ENCODE measurements at places on chromosomes 3 and 15.

DNA sequence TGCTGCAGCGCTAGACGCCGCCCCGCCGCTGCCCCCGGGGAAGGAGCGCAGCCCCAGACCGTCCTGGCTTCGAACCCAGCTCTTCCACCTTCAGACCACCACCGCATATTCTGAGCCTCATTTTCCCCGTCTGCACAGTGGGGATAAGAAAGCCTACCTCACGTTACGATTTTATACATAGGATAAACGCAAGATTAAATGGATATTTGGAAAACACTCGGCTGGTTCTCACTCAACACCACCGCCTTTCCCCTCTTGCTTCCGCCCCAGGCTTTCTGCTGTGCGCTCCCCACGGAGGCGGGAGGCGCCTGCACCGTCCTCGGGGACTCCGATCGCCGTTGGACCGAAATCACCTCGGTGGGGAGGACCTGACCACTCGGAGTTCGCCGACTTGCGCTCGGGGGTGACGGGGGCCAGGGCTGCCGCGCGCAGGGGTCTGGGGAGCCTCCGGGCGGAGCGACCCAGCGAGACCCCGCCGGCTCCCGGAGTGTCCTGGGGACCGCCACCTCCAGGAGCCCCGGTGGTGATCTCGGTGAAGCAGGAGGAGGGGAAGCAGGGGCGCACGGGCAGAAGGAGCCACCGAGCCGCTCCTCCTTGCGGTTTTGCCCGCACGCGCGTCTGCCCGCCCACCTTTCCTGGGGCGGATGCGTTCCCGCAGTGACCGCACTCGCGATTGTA, 4.0 kb downstream of the FBXL22 start:
- H3K4me1 ChIP-seq: peaks cover 59% of the 10 kb centered on the region
- peak; percentile 61 for DNase-seq
- H3K27me3 ChIP-seq: no peaks in the 10 kb centered on the region
- peak overlapping the region; percentile 68 for H3K4me3 ChIP-seq
- no peak overlapping the region for H3K27ac ChIP-seq

GRCh38 chr15:73273181-73274002, 95.4 kb downstream of the HCN4 start:
- no peaks in the 10 kb centered on the region for H3K27me3 ChIP-seq
- no peak overlapping the region for H3K4me3 ChIP-seq
- no peak overlapping the region for H3K27ac ChIP-seq
- no peaks in the 10 kb centered on the region for H3K4me1 ChIP-seq

DNA sequence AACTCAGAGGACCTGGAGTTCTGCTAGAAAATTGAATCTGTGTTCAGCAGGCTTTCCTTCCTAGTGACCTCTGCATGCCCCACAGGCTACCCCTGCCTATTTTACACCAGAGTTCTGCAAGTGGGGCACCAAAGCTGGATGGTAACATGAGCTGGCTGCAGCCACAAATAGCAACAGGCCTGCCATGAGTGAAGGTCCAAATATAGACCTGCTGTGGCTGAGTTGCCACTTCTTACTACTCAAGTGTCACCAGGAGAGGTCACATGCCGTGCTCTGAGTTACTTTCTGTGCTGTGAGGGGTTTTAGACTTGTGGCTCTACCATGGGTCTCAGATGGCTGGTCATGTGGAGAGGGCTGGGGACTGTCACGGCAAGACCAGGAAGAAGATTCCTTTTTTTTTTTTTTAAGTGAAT, at the start of gene FSD2:
TSS of gene FSD2 (minus strand) at position 76 of the 413 bp plus-strand sequence. CDS start 18,679 bp downstream, outside the sequence.
- H3K4me3 ChIP-seq: no peak within 1 kb of the TSS
- H3K36me3 ChIP-seq: no peaks in the 10 kb centered on the region
- no peak within 1 kb of the TSS for H3K27ac ChIP-seq
- peak; percentile 17 for DNase-seq

- H3K27me3 ChIP-seq: no peaks in the 10 kb centered on the region
- H3K27ac ChIP-seq: no peak overlapping the region
- no peaks in the 10 kb centered on the region for H3K36me3 ChIP-seq
- H3K4me1 ChIP-seq: peaks cover 9% of the 10 kb centered on the region
- H3K4me3 ChIP-seq: no peak overlapping the region
These were observed 647.1 kb upstream of the KCNMB2 start for GRCh38 chr3:177889161-177889560.

GRCh38 chr3:188152660-188153436, 1.1 kb upstream of the LPP start:
- no peaks in the 10 kb centered on the region for H3K36me3 ChIP-seq
- peak; percentile 56 for DNase-seq
- peaks cover 26% of the 10 kb centered on the region for H3K4me1 ChIP-seq
- H3K27ac ChIP-seq: peak overlapping the region; percentile 76

GRCh38 chr15:78358102-78358870, 18.1 kb downstream of the CRABP1 start:
- no peak overlapping the region for H3K27ac ChIP-seq
- H3K4me3 ChIP-seq: no peak overlapping the region
- peaks cover 10% of the 10 kb centered on the region for H3K4me1 ChIP-seq
- no peaks in the 10 kb centered on the region for H3K36me3 ChIP-seq
- no peaks in the 10 kb centered on the region for H3K27me3 ChIP-seq
- DNase-seq: no peak

DNA sequence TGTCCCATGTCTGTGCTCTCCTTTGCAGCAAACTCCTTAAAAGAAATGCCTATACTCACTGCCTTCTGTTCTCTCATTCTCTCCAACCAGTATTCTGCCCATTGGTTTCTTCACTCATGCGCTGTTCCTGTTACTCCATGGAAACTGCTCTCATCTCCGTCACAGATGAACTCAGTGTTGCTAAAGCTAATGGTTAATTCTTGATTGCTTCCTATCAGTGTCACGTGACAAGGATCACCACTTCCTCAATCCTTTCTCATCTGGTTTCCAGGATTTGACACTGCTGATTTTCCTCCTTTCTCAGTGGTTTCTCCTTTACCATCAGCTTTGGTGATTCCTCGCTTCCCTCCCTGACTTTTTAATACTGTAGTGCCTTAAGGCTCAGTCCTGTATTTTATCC, 2.6 kb downstream of the DPH3 start:
- H3K27me3 ChIP-seq: no peaks in the 10 kb centered on the region
- peaks cover 4% of the 10 kb centered on the region for H3K36me3 ChIP-seq
- H3K4me3 ChIP-seq: no peak overlapping the region
- no peak overlapping the region for H3K27ac ChIP-seq

DNA sequence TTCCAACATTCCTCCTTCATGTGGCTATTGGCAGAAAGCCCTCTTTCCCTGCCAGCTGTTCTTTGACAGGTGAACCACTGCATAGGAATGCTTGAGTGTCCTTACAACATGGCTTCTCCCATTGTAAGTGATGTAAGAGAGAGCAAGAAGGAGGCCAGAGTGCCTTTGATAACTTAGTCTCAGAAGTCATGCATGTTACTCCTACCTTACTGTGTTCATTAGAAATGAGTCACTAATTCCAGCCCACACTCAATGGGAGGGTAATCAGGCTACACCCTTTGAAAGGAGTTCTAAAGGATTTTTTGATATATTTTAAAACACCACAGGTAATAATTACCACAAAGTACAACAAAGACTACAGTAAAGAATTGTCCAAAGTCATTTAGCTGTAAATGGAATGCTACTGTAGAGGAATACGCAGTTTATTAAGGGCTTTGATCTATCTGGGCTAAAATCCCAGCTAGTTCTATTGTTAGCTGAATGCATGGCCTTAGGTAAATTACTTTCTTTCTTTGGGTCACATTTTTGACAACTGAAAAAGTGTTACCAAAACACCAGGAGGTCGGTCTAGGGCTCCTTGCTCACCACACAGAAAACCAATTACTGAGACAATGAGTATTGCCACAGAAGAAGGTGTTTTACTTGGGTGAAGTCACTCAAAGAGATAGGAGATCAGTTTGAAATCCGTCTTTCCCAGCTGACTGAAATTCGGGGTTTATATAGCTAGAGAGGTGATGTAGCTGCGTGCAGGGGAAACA, 154.9 kb downstream of the GRM7 start:
- DNase-seq: no peak
- no peaks in the 10 kb centered on the region for H3K4me1 ChIP-seq
- H3K36me3 ChIP-seq: no peaks in the 10 kb centered on the region
- H3K27me3 ChIP-seq: no peaks in the 10 kb centered on the region
- no peak overlapping the region for H3K27ac ChIP-seq

DNA sequence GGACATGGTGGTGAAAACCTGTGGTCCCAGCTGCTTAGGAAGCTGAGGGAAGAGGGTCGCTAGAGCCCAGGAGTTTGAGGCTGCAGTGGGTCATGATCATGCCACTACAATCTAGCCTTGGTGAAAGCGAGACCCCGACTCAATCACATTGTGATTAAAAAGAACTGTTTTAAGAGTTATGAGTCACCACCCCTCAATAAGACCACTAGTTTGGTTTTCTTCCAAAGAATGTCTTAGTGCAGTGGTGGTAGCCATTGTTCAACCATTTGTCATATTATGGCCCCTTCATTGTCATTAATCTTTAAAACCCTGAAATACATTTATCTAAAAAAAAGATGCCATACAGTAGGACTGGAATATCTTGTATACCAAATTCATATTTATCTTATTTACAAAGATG, 48.8 kb downstream of the BLM start:
- H3K4me3 ChIP-seq: no peak overlapping the region
- no peak overlapping the region for H3K27ac ChIP-seq
- DNase-seq: no peak
- no peaks in the 10 kb centered on the region for H3K27me3 ChIP-seq
- peaks cover 8% of the 10 kb centered on the region for H3K36me3 ChIP-seq
- no peaks in the 10 kb centered on the region for H3K4me1 ChIP-seq

DNA sequence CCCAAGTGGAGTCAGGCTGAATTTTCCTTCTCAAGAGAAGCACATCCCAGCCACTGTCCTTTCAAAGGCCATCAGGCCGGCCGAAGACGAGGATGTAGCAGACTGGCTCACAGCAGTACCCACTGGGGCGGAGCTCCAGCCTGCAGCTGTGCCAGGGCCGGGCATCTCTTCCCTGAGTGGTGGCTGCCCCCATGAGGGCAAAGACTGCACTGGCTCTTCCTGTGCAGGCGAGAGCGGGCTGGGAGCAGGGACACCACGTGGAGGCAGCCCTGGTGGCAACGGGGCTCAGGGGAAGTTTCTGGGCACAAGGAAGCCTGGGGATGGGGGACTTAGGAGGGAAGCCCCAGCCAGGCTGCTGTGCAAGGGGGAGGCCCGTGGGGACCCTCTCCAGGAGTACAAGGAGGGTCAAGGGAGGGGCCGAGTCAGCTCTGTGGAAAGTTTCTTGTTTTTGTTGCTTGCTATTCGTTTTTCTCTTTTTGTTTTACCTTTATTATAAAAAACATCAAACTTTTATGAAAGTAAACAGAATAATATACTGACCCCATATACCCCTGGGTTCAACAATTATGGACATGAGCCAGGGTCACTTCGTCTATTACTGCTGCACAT, 66.1 kb downstream of the RPN1 start:
- no peaks in the 10 kb centered on the region for H3K27me3 ChIP-seq
- DNase-seq: peak; percentile 83
- H3K4me3 ChIP-seq: no peak overlapping the region
- no peaks in the 10 kb centered on the region for H3K36me3 ChIP-seq
- H3K27ac ChIP-seq: no peak overlapping the region

- H3K4me1 ChIP-seq: peaks cover 1% of the 10 kb centered on the region
- no peak for DNase-seq
- no peak overlapping the region for H3K4me3 ChIP-seq
These were observed 206.6 kb downstream of the TLE3 start for GRCh38 chr15:69891070-69891536.

DNA sequence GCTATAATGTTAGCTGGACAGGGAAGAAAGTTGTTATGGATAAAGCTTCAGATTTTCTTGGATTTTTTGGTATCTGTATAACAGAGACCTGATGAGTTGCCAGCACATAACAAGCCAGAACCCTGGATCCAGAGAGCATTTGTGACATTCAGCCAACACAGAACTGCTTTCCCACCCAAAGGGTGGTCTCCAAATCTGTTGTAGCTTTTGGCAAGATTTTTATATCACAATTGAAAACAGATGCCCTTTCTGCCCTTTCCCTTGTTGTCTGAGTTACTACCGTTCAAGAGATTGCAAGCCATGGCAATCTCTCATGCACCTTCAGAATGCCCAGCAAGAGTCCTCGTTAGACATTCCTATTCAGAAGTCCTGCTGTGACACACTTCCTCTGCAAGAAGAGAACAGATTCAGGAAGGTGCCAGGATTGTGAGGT, 107.6 kb upstream of the FGF7 start:
- H3K27ac ChIP-seq: no peak overlapping the region
- H3K4me1 ChIP-seq: no peaks in the 10 kb centered on the region
- DNase-seq: no peak
- H3K27me3 ChIP-seq: no peaks in the 10 kb centered on the region

GRCh38 chr15:22855791-22856190, 17.3 kb downstream of the NIPA2 start:
- H3K27me3 ChIP-seq: no peaks in the 10 kb centered on the region
- DNase-seq: no peak
- H3K4me1 ChIP-seq: no peaks in the 10 kb centered on the region
- no peak overlapping the region for H3K4me3 ChIP-seq
- peaks cover 67% of the 10 kb centered on the region for H3K36me3 ChIP-seq

DNA sequence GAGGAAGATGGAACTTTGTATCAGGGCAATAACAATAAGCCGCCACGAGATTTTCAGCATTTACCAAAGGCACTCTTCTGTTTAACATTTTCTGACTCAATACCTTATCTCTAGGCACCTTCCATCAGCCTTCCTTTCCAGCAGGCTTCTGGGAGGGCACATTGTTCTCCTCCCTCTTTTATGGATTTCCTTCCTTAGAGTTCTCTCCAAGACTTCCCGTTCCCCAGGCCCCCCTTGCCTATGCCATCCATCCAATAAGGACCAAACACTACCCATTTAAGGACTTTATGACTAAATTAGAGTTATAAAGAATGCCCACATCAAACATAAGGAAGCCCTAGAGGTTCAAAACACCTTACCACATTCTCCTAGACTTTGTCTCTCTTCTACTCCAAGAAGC, 71.0 kb upstream of the ACP3 start:
- no peaks in the 10 kb centered on the region for H3K36me3 ChIP-seq
- H3K4me1 ChIP-seq: no peaks in the 10 kb centered on the region
- H3K27ac ChIP-seq: peak overlapping the region; percentile 80
- H3K4me3 ChIP-seq: no peak overlapping the region
- no peak for DNase-seq

DNA sequence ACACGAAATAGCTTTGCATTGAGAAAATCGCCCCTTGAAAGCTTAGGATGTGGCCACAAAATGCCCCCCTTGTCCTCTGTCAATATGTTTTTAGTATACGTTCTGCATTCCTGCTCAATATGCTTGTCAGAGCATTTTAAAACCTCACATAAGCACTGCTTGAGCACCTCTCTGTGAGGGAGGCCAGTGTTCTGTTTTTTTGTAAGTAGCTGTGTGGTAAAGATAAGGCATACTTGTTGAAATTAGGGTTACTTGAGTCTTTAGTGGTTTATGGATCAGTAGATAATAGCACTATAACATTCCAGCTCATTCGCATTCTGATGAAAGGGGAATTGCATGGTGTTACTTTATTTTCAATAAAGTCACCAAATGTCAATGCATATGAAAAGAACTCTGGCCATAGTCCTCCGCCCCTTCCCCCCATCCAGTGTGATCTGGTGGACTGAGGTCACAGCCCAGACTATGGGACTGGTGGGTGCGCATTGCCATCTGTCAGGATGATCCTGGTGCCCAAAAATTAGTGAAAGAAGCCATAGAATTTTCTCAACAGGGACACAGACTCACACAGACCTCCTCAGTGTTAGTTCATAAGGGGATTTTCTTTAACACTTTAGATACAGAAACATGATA, 33.1 kb downstream of the IL1RAP start:
- DNase-seq: peak; percentile 26
- H3K27ac ChIP-seq: no peak overlapping the region
- no peaks in the 10 kb centered on the region for H3K4me1 ChIP-seq
- H3K27me3 ChIP-seq: peaks cover 19% of the 10 kb centered on the region

- H3K4me1 ChIP-seq: no peaks in the 10 kb centered on the region
- no peak overlapping the region for H3K4me3 ChIP-seq
- H3K27ac ChIP-seq: no peak overlapping the region
- DNase-seq: no peak
These were observed 109.6 kb downstream of the FAM174B start for GRCh38 chr15:92545996-92546395.

Data from common myeloid progenitor, CD34-positive (primary cell).